ENCODE measurements at places on chromosomes 3 and 15. TPM values are rescaled to one million over a fixed set of nuclear protein-coding genes. Genes with fewer than 3 reads are reported as not detected.

DNA sequence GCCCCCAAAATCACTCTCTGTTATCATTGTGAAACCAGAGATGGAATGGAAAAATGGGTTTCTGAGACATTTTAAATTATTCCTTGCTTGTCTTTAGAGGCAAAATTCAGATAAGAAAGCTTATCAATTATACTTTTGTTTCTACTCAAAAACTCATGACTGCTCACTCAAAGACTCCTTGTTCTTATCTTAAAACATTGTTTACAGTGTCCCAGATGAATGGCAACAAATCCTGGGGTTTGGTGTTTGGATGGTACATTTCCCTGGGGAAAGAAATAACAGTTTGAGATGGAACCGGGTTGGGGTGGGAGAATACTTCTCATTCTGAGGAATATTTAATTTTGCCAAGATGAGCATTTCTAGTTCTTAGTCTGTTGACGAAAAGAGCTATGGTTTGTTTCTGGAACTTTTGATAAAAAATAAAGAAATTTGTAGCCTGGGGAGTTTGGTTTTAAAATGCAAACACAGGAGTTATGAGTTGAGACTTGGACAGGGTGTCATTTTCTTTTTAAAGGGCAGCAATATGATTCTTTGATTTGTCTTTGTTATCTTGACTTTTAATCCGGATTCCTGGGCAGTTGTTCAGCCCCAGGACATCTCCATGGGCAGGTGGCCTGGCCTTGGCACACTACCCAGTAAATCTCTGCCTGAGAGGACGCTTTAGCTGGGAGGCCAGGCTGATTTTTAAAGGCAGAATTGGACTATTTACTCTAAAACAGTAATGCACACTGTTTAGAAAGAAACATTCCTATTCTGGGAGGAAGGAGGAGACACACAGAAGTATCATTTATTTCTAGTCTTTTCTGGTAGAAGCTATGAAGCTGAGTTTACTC lies 32.4 kb downstream of the BTD start:
- DNase-seq, result no peak

- no peak for DNase-seq
Observed at GRCh38 chr15:55289011-55289745, 435 bp downstream of the RAB27A start.

- no peak for DNase-seq
Observed at GRCh38 chr15:90870354-90871138, 2.2 kb downstream of the FURIN start.

LRRC15 gene
- total RNA-seq, result 0.29 TPM

DNA sequence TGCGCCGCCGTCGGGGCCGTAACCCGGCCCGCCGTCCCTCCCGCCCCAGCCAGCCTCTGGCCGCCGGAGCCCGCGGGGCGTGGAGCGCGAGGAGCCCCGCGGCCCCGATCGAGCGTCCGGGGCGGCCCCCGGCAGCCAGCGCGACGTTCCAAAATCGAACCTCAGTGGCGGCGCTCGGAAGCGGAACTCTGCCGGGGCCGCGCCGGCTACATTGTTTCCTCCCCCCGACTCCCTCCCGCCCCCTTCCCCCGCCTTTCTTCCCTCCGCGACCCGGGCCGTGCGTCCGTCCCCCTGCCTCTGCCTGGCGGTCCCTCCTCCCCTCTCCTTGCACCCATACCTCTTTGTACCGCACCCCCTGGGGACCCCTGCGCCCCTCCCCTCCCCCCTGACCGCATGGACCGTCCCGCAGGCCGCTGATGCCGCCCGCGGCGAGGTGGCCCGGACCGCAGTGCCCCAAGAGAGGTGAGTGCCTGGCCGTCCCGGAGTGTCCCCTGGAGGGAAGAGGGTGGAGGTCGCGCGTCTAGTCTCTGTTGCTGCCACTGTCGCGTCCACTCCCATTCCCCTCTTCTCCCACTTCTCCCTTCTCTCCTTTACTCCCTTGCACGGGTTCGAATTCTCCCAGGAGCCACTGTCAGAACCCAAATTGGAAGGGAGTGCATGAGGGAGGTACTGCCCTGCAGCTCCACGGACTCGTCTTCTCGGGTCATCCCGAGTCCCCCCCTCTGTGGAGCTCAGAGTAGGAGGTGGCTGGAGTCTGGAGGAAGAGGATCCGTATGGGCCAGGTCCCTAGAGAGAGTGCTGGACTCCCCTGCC lies 585 bp downstream of the CSK start:
- DNase-seq, result no peak

MME gene
- total RNA-seq, result 5.7 TPM

GRCh38 chr15:93649691-93650235 lies 560.8 kb upstream of the RGMA start:
- DNase-seq, result no peak

CCRL2 gene
- 6.3 TPM for total RNA-seq

DNA sequence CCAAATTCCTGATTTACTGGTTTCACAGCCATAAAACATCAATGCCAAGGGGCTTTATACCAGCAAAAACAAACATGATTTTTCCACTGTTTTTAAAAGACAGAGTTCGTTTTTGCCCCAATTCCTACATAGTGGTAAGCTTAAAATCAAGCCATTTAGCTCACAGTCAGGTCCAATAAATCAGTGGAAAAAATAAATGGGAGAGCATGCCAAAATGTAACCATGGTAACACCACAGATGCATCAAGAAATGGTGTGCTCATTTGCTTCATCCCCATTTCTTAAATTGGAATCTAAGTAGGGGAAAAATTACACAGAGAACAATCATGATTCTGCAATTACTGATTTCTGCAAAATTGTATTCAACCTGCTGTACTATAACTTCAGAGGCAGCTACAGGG lies 418.8 kb downstream of the MAGI1 start:
- no peak for DNase-seq

GOLGA8G gene
- total RNA-seq, result not detected

DNA sequence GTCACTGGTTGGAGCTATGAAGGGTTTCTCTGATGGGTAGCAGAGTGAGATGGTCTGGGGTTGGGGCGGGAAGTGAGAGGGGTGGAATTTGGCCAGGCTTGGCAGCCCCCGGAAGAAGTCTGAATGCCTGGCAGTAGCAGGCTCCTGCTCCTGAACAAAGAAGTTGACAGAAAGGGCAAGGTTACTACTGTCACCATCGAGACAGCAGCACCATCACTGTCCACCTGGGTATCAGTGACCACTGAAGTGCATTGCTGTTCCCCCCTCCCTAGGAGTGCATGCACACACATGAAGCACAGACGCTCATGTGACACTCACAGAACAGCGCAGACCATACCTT lies 42.9 kb downstream of the COLQ start:
- no peak for DNase-seq

ANKRD34C gene
- total RNA-seq, result not detected

HGD gene
- 0.36 TPM for total RNA-seq

- no peak for DNase-seq
Observed at GRCh38 chr3:50610992-50611463, 546 bp downstream of the CISH start.

- DNase-seq, result no peak
Observed at GRCh38 chr15:51620641-51621040, 1.9 kb downstream of the DMXL2 start.

ARHGEF3 gene
- 50.0 TPM for total RNA-seq

FBXO40 gene
- 0.23 TPM for total RNA-seq

DNA sequence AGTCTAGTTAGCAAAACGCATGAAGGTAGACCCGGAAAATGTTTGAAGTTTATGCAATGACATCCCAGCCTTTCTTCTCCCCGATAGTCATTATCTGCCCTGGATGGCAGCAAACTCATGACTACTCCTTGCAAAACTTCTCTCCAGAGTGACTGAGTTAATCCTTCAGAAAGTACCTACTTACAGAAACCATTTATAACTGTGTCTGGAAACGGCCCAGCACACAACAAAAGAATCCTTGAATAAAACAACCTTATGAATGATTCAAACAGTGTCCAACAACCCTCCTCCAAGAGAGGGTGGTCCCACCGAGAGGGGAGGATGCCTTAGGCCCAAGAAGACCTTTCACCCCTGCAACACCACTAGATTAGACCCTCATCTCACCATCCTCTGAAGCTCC lies 14.2 kb downstream of the ST8SIA2 start:
- DNase-seq, result no peak

- DNase-seq, result no peak
Observed at GRCh38 chr15:98673133-98673532, 24.8 kb downstream of the IGF1R start.

DNA sequence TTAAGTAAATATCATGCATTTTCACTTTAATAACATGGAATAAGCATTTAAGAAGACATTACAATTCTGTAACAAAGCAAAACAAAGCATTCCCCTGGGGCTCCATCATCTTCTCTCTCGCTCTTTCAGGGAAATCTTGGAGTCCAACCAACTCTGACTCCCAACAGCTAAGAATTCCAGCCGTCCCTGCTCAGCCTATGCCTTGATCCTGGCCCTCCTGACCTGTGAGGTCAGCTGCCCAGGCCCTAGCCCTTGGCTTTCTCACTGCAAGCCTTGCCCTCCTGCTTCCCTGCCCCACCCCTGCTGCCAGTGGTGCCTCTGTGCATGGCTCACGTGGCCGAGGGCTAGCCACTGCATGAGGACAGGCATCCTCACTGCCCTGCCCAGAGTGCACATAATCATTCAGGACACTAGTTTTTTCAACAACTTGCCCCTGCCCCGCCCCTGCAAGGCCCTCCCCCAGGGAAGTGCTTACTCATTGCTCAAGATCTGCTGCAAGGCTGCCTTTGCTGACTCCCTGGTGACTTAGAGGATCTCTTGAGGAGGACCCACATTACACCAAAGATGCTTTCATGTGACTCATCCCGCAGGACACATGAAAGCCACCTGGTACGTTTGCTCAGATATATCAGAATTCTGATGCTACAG lies 37.6 kb downstream of the MTMR10 start:
- DNase-seq, result no peak

LRRIQ4 gene
- total RNA-seq, result not detected

DNA sequence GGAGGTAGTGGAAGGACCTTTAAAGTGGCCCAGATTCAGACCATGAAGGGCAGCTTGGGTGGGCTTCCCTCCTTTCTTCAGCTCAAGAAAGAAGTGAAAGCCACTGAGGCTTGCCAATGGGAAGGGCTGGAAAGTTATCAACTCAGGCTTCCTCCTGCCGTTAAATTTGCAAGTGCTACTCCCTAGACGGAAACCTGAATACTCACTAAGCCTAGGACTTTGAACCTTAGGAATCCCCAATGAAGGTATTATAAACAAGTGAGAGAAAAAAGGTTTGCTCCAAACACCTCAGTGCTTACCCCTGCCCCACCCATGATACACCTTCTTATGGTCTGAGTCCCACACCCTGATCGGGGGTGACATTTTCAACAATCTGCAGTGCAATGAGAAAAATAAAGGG lies 396.4 kb downstream of the SHQ1 start:
- no peak for DNase-seq

- DNase-seq, result no peak
Observed at GRCh38 chr3:154137036-154137435, 15.8 kb downstream of the ARHGEF26 start.

SLC12A8 gene
- total RNA-seq, result 6.1 TPM

ADGRG7 gene
- total RNA-seq, result 0.78 TPM

DNA sequence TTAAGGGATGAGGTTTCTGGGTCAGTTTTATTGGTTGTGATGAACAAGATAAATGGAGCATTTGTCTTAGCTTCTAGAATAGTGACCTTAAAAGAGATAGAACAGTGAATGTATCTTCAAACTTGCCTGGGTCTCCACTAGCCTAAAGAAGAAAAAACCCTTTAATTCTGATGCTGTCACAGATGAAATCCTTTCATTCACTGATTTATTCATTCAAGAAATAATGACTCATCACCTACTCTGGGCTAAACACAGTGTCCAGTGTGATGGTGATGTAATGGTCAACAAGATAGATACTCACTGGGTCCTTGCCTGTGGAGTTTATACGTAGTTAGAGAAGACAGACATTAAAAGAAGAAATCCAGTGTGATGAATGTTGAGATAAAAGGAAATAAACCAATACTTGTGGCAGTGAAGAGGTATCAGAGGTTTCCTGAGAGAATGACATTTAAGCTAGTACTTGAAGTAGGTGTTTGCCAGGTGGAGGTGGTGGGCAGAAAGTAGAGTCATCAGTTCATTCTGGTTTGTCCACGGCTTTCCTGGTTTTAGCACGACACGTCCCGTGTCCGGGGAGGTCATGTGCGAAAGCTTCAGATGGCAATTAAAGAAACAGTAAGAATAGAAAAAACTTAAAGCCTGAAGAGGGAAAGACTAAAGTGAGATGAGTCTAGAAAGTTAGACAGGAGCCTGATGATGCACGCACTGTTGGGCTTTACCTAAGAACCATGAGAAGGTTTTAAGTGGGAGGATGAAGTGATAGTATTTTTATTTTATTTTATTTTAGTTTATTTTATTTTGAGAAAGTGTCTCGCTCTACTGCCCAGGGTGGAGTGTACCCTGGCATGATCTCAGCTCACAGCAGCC lies 18.5 kb downstream of the PAK2 start:
- DNase-seq, result no peak

DZIP1L gene
- 32.7 TPM for total RNA-seq

CSTA gene
- 62.3 TPM for total RNA-seq

GABRR3 gene
- total RNA-seq, result 0.10 TPM

DNA sequence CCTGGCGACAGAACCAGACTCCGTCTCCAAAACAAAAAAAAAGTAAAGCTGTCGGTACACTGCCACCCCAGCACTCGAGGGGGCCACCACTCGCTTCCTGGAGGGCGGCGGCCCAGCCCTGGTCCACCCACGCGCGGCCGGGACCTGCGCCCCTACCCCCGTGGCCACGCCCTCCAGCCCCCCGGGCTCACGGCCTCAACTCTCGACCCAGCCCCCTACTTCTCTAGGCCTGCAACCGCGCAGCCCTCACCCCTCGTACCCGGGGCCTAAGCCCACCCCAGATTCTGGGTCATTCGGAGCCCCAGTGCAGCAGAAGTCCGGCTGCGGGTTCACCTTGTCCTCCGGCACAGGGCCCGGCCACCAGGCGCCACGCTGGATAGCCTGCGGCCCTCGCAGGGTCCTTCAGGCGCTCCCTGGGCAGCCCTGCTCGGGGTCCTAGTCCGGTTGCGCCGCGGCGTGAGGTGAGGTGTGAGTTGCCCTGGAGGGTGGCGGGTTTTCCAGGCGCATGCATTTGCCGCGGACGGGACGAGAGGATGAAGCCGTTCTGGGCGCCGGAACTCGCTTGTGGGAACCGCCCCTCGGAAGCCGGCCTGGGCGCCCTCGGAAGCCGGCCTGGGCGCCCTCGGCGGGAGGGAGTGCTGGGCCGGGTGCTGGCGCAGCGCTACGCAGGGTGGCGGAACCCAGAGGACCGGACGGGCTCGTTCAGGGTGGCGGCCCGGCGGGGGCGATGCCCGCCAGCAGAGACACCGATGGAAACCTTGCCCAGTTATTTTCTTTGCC lies 32.3 kb downstream of the SPINK8 start:
- peak; percentile 91 for DNase-seq

SPATA12 gene
- total RNA-seq, result not detected

DNA sequence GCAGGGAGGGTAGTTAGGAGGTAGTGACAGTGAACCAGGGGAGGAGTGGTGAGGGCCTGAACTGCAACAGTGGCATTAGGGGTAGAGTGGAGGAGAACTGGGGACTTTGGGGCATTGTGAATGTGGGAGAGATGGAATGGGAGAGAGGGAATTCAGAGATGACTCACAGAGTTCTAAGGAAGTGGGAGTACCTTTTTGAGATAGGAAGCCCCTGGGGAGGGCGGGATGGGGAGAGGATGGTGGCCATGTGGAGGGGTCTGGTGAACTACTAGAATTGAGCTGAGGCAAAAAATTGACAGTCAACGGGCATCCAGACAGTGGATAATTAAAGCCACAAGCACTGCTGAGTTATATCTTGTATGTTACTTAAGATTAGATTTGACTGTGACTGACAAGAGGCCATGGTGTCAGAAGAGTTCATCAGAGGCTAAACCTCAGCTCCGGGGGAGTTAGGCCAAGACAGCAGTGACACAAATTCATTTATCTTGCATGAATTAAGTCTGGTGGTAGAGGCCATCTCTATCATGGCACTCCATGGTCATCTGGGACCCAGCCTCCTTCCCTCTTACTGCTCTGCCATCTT lies 34.0 kb downstream of the PLEKHO2 start:
- no peak for DNase-seq
